ENCODE measurements at places on chromosomes 12 and 14. TPM values are rescaled to one million over a fixed set of nuclear protein-coding genes. Genes with fewer than 3 reads are reported as not detected.

DNA sequence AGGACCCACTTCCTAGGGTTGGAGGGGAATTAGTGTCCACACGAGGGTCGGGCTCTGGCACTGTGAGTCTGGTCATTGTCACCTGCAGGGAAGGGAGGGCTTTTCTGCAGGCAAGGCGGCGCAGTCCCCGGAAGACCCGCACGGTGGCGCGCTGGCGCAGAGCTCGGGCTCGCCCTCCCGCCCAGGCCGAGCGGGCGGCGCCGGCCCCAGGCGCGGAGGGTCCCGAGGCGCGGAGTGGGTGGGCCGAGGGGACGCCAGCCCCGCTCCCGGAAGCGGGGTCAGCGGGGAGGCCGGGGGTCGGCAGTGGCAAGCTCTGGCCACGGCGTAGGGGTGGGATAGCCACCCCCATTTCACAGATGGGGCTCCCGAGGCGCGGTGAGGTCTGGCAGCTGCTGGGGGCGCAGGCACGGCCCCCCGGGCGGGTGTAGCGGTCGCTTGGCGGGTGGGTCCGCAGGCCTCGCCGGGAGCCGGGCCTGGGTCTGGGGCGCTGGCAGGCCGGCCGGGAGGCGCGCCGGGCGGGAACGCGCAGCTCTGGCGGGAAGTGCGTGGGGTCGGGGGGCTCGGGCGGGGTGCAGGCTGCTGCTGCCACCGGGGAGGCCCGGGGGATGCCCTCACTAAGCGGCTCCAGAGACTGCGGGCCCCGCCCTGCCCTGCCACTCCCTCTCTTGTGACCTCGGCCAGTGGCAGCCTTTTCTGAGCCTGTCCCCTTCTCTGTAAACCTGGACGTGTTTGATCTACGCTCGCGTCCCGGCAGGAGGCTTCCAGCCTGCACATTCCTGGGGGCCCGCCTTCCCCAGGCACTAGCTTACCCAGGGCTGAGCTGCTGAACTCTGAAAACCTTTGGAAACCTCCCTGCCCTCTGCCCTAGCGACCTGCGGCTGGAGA, 46.1 kb downstream of the CYP46A1 start:
- DNase-seq, result peak; percentile 69

LBHD2 gene
- not detected for total RNA-seq

SOAT2 gene
- not detected for total RNA-seq

DNA sequence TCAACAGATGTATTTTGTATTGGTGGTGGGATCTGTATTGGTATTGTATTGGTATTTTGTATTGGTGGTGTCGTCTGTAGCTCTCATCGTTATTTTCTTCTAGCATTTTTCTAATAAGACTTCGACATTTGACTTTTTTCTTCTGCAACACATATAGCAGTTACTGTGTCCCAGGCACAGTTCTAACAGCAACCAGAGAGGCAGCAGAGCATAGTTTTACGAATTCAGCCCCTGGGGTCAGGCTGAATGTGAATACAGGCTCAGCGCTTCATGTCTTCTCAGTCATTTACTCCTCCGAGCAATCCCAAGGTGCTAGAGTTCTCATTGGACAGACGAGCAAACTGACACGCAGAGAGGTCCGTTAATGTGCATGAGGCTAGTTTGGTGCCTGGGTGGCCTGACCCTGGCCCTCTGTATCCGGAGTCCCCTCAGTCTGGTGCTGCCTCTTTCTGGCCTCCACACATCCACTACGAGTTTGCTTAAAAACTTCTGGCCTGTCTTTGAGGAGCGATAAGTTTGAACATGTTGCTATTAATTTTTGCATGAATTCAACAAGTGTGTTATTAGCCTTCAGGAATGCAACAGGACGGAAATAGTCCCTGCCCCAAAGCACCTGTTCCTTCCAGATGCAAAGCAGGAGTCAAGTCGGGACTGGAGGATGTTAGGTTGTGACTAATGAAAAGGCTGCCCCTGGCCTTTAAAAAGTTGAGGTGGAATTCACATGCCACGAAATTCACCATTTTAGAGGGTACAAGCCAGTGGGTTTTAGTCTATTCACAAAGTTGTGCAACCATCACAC, 87.0 kb downstream of the GLT1D1 start:
- no peak for DNase-seq

GRCh38 chr12:19273482-19274330, 144.2 kb downstream of the PLEKHA5 start:
- DNase-seq, result peak; percentile 63

DNA sequence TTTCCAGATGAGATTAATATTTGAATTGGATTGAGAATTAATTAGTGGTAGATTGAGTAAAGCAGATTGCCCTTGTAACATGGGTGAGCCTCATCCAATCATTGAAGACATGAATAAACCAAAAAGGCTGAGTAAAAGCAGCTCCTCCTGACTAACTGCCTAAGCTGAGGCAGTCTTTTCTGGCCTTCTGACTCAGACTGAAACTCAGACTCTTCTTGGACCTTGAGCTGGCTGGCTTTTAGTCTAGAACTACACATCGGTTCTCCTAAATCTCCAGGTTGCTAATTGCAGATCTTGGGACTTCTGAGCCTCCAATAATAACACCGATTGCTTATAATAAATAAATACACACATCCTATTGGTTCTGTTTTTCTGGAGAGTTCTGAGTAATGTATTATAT, 24.0 kb downstream of the FKBP11 start:
- no peak for DNase-seq

Measured in thyroid gland (tissue), 4 donors.